Inflammatory macrophage treated with lipopolysaccharide for 1 hour (primary cell): ENCODE measurements at places on chromosomes 6 and 20.

- DNase-seq = no peak
These were observed 1326.3 kb upstream of the GJE1 start for GRCh38 chr6:140806431-140806830.

- DNase-seq = peak; percentile 73
These were observed 14.7 kb downstream of the UCKL1 start for GRCh38 chr20:63941282-63942081.

DNA sequence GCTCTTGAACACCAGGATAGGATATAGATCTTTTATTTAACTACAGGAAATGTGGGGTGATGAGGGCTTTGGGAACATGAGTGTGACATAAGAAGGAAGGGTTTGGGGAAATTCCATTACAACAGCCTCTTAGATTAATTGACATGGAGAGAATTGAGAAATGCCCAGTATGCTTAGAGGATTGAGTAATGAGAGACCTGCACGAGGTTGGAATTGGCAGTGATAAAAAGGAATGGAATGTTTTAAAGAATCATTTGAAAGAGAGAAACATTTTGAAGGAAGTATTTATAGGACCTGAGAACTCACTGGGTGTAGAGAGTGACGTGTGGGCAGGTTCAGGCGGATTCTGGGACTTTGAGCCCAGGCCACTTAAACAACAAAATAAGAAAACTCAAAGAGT, 227.0 kb downstream of the BMP2 start:
- DNase-seq = peak; percentile 4

DNA sequence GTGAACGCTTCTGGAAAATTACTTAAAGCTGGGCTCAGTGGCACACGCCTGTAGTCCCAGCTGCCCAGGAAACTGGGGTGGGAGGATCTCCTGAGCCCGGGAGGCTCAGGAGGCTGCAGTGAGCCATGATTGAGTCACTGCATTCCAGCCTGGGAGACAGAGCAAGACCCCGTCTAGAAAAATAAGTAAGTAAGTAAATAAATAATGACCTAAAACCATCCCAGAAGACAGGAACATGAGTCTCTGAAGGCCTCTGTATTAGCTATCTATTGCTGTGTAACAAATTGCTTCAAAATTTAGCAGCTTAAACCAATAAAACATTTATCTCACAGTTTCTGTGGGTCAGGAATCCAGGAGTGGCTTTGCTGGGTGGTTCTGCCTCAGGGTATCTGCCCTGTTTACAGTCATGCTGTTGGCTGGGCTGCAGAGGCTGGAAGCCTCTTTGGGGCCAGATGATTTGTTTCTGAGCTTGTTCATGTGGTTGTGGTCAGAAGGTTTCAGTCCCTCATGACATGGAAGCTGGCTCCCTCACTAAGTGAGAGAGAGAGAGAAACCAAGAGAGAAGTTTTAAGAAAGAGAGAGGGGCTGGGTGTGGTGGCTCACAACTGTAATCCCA, 48.4 kb upstream of the NCOA3 start:
- DNase-seq = no peak

DNA sequence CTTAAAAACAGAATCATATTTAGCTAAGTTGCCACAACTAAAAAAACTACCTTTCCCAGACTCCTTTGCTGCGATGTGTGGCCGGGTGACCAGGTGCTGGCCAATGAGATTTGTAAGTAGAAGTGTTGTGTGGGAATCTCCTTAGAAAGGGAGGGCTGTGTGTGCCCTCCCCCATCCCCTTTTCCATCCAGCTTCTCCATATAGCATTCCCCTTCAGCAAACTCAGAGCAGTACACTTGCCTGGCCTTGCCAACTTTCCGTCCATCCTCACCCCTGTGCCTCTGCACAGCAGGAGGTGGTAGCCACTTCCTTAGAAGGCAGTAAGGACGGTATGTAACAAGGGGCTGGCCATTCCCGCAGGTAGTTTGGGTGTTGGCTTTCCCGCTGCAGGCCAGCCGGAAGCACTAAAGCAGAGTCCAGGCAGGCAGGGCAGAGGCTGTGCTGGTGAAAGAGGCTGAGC, 22.3 kb upstream of the KCNK16 start:
- DNase-seq = no peak

DNA sequence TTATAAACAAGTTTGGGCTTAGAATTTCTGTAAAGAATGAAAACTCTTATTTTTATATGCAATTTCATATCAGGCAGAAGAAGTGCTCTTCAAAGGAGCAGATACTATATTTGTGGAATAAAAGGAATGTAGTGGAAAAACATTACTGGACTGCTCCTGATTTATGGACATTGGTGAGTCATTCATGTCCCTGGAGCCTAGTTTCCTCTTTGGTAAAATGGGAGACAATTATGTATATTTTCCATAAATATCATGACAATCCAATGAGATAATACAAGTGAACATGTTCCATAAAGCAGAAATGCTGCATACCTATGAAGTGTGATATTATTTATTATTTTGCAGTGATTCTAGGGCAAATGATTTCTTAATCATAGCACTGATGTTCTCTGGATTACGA, 445.8 kb upstream of the CITED2 start:
- no peak for DNase-seq

- DNase-seq = no peak
These were observed 444.6 kb downstream of the KIF16B start for GRCh38 chr20:16128538-16129106.

DNA sequence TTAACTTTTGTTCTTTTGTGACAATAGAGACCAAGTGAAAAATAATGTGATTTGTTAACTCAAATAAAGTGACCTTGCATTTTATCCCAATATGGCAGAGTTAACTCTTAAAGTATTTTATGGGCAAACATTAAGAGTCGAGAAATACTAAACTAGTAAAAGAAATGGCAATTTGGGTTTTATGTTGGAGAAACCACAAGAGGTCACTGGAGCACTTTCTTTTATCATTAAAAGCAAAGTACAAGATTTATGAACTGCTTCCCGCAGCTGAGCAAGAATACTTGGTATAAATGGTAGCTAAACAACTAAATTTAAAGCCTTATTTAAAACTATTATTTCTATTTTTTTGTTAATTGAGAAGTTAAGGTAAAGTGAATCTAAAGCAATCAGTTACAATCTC, 33.5 kb upstream of the MCM9 start:
- DNase-seq = peak; percentile 14

- DNase-seq = no peak
These were observed 20.1 kb downstream of the PHACTR3 start for GRCh38 chr20:59624401-59624800.

- no peak for DNase-seq
These were observed 347.0 kb downstream of the RNGTT start for GRCh38 chr6:88616380-88616779.

GRCh38 chr20:10540636-10541493, 105.8 kb downstream of the SLX4IP start:
- DNase-seq = peak; percentile 98

DNA sequence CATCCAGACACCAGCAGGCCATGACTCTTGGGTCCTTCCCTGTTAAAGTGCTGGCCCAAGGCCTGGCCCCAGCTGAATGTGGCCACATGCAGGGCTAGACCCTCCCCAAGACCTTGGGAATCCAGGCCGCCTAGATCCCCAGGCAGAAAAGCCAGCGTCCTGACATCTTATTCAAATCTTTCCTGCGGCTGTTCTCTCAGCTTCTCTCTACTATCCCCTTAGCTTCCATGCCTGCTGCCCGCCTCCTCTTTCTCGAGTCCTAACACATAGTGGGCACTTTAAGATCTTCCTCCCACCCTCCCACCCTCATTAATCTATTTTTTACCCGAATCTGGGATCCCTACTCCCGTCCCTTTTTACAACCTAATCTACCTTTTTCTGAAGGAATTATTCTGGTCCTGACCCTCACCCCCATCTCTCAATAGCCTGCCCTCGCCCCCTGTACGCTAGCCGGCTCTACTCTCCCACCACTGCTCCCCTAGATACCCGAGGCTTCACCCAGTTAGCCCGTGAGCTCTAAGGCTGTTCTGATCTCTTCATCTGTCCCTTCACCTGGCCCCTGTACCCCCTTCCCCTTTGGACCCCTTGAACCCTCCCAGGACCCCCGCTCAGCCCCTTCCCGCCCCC, at the start of gene CCHCR1:
Gene CCHCR1, minus strand, starts transcription at position 290 of the 627 bp plus-strand sequence. Its CDS starts 202 bp downstream, at position 88.
- DNase-seq = no peak

DNA sequence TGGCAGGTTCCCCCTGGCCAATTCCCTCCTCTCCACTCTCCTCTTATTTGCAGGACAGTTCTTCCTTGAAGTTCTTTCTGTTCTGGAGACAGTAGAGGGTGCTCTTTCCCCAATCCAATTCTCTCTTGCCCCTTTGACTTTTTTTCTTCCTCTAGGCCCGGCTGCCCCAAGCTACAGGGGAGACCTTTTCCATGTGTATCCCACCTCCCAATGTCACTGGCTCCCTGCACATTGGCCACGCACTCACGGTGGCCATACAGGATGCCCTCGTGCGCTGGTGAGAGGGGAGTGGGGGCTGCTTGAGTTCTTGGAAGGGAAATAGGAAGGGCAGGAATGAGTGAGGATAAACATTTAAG, 1.5 kb downstream of the VARS2 start:
- DNase-seq = peak; percentile 36

DNA sequence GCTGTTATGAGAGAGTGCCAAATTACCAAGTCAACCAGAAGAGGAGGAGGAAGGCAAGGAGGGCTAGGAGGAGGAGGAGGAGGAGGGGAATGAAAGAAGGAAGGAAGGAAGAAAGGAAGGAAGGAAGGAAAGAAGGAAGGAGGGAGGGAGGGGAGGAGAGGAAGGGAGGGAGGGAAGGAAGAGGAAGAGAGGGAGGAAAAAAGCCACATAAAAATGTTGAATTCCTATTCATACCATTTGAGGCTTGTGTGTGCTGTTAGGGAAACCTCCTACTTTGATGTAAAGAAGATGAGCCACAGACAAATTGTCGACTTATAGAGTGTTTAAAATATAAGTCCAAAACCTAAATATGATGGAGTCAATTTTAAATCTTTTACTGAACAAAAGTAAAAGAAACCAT, 65.3 kb upstream of the MYLIP start:
- no peak for DNase-seq

- peak; percentile 29 for DNase-seq
These were observed 263.7 kb downstream of the ADGB start for GRCh38 chr6:146862508-146862919.

GRCh38 chr6:20234136-20234535, 21.9 kb upstream of the MBOAT1 start:
- DNase-seq = no peak

DNA sequence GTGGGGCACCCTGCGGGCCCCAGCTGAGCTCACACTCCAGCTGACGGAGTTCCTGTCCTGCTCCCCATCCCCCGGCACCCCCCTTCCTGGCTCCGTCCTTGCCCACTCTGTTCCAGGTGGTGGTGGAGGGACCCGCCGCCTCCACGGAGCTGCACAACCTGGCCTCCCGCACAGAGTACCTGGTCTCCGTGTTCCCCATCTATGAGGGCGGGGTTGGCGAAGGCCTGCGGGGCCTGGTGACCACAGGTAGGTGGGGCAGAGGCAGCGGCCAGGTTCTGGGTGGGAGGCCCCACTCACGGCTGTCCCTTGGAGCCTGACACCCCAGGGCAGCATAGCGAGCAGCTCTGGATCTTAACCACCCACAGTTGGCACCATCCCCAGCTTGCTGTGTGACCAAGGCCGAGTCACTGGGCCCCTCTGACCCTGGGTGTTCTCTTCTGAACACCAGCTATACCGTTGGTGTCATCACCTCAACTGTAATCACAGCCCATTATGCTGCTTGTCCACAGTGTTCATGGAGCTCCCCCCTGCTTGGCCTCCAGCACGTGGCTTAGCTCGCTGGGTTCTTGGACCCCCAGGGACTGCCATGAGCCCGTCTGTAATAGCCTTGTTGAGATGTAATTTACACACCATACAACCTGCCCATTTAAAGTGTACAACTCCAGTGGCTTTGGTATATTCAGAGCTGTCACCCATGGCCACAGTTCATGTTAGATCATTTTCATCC, 17.4 kb downstream of the COL20A1 start:
- DNase-seq = no peak

GRCh38 chr6:143060806-143061596, at the start of gene AIG1:
Gene AIG1 (plus strand): TSS chr6:143060889. CDS start chr6:143060926, 37 bp downstream.
- DNase-seq = no peak

DNA sequence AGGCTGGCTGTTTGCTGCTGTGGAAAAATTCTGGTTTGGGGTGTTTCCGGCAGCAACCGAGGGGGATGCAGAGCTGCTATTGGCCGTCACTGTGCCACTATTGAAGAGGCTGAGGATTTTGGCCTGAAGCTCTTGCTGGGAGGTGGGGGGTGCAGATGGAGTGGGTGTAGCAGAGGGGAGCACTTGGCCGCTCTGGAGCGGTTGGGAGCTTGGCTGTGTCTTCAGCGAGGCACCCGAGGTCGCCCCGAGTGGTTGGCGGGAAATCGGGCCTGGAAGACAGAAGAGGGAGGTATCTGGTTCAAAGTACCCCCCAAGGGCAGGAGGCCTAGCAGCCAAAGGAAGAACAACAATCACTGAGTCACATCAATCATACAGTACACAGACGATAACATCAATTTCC, 27.1 kb downstream of the NCOA5 start:
- DNase-seq = no peak

- DNase-seq = no peak
These were observed 10.6 kb upstream of the SERINC3 start for GRCh38 chr20:44532259-44532980.

DNA sequence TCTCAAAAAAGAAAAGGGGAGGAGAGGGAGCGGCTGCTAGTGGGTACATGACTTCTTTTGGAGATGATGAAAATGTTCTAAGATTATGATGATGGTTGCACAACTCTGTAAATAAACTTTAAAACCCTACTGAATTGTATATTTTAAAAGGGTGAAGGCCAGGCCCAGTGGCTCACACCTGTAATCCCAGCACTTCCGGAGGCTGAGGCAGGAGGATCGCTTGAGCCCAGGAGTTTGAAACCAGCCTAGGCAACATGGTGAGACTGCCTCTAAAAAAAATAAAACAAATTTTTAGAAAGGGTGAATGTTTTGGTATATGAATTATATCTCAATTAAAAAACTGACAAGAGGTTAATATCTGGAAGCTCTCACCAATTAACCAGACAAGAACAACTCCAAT, 45.4 kb downstream of the BAK1 start:
- DNase-seq = no peak

DNA sequence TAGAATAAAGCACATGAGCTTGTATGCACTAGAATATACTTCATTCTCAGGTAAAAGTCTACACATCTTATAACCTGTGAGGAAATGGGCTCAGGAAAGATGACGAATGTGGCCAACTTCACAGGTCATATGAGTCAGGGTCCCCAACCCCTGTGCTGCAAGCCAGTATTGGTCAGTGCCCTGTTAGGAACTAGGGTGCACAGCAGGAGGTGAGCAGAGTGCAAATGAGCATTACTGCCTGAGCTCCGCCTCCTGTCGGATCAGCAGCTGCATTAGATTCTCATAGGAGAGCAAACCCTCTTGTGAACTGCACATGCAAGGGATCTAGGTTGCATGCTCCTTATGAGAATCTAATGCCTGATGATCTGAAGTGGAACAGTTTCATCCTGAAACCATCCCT, 182.3 kb downstream of the TRDN start:
- no peak for DNase-seq
